ENCODE measurements at places on chromosomes 16 and 17.

DNA sequence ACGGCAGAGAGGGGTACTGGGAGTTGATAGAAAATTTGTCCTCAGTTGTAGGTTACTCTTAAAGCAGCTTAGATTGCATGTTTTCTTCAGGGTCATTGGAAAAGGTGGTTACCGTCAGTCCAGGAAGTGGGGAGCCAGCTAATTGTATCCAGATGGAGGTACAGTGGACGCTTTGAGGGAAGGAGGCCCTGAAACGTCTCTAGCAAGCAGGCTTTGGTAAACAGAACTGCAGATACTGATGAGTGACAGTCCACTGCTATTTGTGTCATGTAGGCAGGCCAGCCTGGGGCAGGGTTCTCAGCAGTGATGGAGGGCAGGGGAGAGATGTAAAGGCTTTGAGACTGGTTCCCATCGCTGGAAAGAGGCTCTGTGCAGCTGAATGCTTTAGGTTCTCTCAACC is 30.2 kb upstream of the ST6GALNAC1 start:
- no peak for DNase-seq

GRCh38 chr16:17227278-17227677 is 243.5 kb downstream of the XYLT1 start:
- DNase-seq = no peak

DNA sequence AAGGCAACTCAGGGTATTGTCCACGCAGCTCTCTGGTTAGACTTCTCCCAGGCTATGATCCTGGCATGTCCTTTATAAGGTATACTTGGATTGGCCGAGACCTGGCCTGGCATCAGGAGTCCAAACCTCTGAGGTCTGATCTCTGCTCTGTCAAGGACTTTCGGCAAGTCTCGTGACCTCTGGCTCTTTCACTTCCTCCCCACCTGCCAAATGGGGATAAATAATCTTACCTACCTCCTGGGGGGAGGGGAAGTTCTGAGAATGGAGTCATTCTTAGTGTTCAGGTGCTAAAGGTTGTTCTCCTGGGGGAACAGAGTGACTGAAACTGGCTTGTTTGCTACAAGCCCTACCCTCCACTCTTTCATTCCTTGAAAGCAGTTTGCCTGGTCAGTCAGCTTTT is 7.6 kb downstream of the ATXN1L start:
- no peak for DNase-seq

- no peak for DNase-seq
Measured at GRCh38 chr16:84911486-84912216, 91.9 kb downstream of the CRISPLD2 start.

- no peak for DNase-seq
Measured at GRCh38 chr17:38328620-38329019, 15.1 kb downstream of the GPR179 start.

GRCh38 chr16:64240586-64240985 is 881.3 kb downstream of the CDH11 start:
- DNase-seq = no peak

- DNase-seq = no peak
Measured at GRCh38 chr17:5139458-5139732, 23.6 kb downstream of the USP6 start.

GRCh38 chr17:17548044-17548443 is 43.5 kb downstream of the PEMT start:
- DNase-seq = no peak

GRCh38 chr17:40373324-40373723 is 8.8 kb upstream of the GJD3 start:
- no peak for DNase-seq

- DNase-seq = no peak
Measured at GRCh38 chr16:66848172-66848571, 4.0 kb downstream of the CA7 start.

DNA sequence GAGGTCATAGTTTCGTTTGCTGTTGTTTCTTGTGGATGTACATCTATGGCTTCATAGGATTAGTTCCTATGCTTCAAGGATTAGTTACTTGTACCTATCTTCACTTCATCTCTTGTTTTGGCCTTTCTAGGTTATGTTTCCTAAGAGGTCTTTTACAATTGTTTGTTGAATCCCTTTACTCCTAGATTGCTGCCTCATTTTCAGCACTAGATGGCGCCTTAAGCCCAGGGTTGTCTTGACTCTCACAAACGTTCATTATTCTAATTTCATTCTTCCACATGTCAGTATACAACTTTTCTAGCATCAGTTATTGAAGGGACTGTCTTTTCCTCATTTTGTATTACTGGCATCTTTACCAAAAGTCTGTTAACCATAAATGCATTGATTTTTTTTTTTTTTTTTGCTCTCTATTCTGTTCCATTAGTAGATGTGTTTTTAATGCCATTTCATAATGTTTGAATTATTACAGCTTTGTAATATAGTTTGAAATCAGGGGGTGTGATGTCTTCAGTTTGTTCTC is 45.0 kb upstream of the NACA2 start:
- peak; percentile 40 for DNase-seq

GRCh38 chr16:89721546-89722391 is 432 bp downstream of the ZNF276 start:
- peak; percentile 84 for DNase-seq

DNA sequence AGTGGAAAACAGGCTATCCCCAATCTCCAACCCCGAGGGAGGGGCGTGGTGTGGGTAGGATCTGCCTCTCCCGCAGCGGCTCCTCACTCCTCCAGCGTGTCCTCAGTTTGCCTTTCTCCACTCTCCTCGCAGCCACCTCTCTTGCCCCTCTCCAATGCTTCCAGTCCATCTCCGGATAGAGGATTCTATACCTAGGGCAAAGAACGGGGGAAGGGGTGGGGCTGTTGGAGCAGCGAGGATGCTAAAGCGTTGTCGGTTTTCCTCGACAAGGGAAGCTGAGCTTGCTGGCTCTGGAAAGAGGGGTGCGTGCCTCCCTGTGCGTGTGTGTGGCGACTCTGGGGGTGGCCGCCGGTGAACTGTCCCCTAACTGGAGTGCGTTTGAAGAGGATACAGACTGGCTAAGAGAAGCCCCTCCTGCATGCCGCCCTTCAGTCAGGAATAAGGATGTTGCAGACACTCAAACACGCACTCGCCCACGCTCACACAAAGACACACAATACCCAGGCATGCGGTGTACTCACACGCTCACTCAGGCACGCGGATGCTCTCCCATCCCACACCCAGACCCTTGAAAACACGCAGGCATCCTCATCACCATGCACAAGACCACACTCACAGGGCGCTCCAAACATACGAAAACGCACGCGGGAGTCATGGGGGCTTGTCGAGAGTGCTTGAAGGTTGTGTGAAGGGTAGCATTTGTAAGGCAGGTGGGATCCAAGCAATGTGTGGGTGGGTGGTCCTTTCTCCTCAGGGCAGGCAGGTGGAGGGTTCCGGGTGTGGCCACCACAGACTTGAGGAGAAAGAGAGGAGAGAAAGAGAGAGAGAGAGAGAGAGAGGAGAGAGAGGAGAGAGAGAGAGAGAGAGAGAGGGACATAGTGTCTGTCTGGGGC is 655 bp upstream of the GPR139 start:
- no peak for DNase-seq

GRCh38 chr17:31490671-31491375 is 99.3 kb downstream of the RAB11FIP4 start:
- no peak for DNase-seq

GRCh38 chr17:683040-683439 is 31.6 kb downstream of the VPS53 start:
- DNase-seq = no peak

DNA sequence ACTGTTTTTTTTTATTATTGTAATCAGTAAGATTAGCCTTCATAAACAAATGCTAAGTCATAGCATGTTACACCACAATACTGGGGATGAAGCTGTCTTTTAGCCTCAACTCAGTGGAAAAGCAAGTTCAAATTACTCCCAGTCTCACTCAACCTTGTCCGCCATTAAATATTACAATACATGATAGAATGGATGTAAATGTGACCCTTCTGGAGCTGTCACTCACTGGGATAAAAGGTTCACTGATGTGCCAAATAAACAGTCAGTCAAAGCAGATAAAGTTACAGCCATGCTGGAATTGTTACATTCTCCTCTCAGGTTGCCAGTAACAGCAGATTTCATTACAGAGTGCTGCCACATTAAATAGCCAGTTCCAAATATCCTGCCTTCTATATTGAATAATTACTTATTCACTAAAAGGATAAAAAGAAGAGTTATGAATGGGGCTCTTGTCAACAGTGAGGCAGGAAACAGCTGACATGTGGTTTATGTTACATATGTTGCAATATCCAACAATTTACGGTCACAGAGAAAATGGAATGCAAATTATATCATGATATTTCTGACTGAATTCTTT is 53.4 kb downstream of the BRIP1 start:
- no peak for DNase-seq

- DNase-seq = no peak
Measured at GRCh38 chr16:8565498-8565897, 24.8 kb downstream of the TMEM114 start.

GRCh38 chr16:3413730-3414379 is 12.8 kb downstream of the ZNF174 start:
- DNase-seq = no peak

DNA sequence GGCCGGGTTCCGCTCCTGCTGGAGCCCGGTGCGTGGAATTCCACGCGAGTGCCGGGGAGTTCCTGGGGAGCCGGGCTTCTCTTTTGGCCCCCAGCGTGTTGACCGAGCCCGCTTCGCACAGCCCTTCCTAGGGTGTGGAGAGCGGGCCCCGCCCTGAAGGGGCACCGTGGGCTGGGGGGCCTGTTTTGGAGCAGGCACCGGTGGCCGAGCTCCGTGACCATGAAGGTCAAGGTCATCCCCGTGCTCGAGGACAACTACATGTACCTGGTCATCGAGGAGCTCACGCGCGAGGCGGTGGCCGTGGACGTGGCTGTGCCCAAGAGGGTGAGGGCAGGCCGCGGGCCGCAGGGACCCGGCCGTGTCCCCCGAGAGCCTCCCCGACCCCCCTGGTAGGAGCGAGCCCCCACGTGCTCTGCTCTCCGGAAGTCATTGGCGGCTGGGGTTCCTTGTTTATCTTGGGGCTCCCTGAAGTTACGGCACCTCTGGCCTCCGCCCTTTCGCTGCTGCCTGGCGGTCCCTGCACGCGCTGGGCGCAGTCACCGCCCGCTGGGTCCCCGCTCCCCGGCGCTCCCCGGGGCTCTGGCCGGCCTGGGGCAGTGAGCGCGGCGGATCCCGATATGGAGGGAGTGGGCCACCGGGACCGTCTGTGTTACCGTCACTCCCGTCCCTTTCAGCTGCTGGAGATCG is 528 bp downstream of the HAGHL start:
- no peak for DNase-seq

- DNase-seq = no peak
Measured at GRCh38 chr17:4100883-4101756, 41.7 kb downstream of the ZZEF1 start.

DNA sequence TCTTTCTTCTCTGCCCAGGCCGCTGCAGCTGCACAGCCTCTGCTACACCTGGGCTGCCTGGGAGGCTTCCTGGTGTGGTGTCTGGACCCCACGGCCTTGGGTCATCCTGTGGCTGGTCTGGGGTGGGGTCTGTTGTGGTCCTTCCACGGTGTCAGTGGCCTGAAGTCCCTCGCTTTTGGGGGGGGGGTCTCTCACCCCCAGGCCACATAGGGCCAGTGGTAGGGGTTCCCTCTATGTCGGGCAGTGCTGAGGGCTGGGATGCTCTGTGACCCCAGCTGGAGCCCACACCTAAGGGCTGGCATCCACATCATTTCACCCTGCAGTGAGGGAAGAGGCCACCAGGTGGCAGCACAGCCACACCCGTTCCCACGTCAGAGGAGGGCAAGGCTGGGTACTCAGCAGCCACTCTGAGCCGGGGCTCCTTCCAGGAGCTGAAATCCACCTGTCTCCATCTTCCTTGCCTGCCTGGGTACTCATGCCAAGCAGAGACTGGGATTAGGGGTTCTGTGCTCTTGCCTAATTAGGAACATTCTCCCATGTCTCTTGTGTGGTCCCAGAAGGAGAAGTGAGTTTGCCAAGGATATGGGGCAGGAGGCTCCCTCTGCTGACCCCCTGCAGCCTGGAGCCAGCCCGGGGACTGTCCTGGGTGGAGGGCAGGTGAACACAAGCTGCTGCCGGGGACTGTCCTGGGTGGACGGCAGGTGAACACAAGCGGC is 13.0 kb downstream of the ENGASE start:
- DNase-seq = peak; percentile 58

- DNase-seq = no peak
Measured at GRCh38 chr17:44345454-44346026, 438 bp downstream of the GRN start.

- no peak for DNase-seq
Measured at GRCh38 chr16:5166486-5166885, 68.9 kb upstream of the EEF2KMT start.

GRCh38 chr16:69321080-69321479 is 9.3 kb downstream of the PDF start:
- no peak for DNase-seq

GRCh38 chr17:14815079-14815478 is 450.0 kb downstream of the PMP22 start:
- no peak for DNase-seq

DNA sequence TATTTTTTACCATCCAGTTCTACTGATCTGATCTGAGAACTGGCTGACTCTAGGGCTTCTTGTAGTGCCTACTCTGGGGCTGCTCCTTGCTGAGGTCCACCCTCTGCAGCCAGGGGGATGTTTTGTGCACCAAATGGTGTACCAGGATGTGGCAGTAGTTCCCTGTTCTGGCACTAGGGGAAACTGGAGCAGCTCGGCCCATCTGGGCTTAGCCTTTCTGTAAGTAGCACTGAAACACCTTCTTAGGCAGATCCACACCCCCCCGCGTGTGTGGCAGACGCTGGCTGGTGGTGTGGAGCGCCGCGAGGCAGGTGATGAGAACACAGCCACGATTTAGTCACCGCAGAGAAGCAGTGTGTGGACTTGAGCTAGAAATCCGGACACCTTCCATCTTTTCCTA is 17.0 kb downstream of the DUSP14 start:
- DNase-seq = no peak

DNA sequence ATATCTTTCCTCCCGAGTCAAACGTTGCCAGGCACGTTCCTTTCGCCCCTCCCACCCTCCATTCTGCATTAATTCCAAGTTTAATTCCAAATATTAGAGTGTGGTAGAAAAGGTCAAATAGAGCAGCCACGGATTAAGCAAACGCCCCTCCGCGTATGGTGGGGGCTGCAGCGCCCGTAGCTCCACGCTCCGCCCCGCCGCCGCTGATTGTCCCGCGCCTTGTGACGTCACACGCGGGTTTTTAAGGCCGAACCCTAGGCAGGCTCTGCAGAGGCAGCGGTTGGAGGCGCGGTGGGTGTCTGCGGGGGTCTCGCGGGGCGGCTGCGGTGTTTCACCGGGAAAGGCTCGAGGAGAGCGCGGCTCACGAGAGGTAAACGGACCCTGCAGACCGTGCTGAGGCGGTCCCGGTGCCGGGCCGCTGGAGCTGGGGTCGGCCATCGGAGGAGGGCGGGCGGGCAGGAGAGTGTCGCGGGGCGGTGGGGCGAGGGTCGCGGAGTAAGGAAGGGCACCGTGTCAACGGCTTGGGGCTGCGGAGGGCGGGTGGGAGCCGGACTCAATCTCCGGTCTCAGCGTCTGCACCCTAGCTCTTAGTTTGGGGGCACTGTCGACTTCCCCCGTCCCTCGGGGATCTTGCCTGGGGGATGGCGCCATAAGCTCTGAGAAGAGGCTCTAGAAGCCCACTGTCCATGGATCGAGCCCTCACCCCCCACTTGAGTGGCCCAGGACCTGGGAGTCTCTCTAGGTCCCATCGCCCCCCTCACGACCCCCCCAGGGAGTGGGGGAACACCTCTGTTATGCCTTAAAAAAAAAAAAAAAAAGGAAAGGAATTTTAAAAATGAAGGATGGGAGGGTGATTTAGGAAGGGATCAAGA is at the start of gene ARL4D:
ARL4D (plus strand) TSS at position 270 of the 872 bp plus-strand sequence. CDS start 740 bp downstream, outside the sequence.
- DNase-seq = peak; percentile 66

GRCh38 chr17:72430611-72431432 is 310.0 kb downstream of the SOX9 start:
- no peak for DNase-seq

- DNase-seq = no peak
Measured at GRCh38 chr17:1180958-1181752, 1.4 kb upstream of the ABR start.
